Hematopoietic multipotent progenitor cell treated with erythropoietin and hydrocortisone succinate and interleukin-3 and kit ligand, for 15 days (in vitro differentiated cells): ENCODE measurements at places on chromosomes 3 and 15.

DNA sequence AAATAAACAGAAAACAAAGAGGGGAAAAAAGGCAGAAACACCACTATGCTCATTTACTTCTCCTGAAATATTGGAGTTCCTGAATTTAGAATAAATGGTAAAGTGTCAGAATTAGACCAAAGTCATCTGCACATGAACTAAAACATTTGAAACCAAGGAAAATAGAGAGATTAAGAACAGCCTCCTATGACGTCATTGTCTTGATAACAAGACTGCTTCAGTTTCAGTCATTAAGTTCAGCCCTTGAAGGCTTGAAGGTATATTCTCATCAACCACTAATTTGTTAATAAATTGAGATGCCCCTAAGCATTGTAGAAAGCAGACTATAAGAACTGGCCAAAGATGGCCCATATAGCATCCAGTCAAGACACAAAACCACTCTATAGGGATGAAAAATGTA is 2.5 kb downstream of the SUMF1 start:
- peak; percentile 56 for DNase-seq

GRCh38 chr3:32313723-32314473 is 75.4 kb downstream of the CMTM8 start:
- no peak for DNase-seq

- no peak for DNase-seq
Observed at GRCh38 chr3:69011096-69011730, 2.3 kb downstream of the EOGT start.

DNA sequence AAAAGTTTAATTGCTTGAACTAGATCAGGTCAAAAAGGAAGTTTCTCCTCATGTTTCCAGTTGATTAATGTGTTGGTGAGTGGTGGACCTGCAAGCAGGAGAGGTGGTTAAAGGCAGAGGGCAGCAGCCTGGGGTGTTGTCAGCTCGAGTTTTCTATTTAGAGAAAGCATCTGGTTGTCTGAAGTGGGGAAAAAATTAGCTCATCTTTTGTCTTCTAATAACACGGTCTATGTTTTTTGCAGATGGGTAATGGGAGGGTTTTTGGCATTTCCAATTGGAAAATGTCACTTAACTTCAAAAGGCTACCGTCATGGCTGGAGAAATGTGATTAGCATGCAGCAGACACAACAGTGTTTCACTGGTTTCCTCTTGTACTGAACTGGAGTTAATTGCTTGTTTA is 122.6 kb downstream of the ITPR1 start:
- no peak for DNase-seq

- no peak for DNase-seq
Observed at GRCh38 chr3:194069421-194070219, 66.3 kb upstream of the HES1 start.

- DNase-seq = no peak
Observed at GRCh38 chr3:132593241-132593946, 3.7 kb upstream of the ACKR4 start.

- DNase-seq = no peak
Observed at GRCh38 chr3:128078875-128079274, 26.6 kb downstream of the SEC61A1 start.

DNA sequence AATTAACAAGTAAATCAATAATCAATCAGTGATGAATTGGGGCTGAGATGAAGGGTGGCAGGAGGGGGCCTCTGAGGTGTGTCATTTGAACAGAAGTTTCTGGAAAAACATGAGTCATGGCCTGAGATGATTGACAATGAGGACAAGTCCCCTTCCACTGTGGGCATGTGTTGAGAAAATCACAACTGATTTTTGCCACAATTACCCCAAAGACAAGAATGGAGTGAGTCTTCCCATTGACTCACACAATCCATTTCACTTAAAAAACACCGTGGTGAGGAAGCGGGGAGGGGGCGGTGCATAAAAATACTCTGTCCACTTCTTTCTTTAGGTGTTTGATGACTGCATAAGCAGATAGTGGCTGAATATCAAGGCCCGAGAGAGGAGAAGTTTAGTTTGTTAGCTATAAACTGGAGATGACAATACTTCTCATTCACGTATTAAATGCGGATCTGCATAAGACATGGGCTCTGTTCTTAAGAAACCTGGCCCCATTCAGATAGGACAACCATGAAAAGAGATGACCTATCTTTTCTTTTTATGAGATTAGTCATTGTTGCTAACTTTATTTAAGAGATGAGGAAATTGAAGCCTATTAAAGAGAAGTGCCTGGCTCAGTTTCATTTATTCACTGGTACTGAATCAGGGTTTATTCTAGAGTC is 34.7 kb downstream of the SHC4 start:
- no peak for DNase-seq

- DNase-seq = no peak
Observed at GRCh38 chr3:13704174-13704573, 155.2 kb downstream of the FBLN2 start.

DNA sequence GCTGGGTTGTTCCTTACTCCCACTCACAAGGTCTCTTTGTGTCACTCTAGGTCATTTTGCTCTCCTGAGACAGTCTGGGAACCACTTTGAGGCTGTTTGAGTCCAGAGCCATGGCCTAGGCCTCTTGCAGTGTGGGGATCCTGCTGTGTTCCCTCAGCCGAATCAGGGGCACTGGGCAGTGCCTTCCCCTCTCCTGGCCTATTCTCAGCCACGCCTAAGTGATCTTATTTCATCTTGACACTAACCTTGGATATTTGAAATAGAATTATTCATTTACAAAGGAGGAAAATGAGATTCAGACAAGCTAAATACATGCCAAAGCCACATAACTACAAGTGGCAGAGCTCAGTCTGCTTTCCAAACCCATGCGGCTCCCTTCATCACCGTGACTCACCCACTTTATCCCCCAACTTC is 557.2 kb upstream of the TBL1XR1 start:
- no peak for DNase-seq

GRCh38 chr3:147046916-147047315 is 359.4 kb downstream of the ZIC4 start:
- DNase-seq = no peak

GRCh38 chr3:39241561-39241960 is 38.3 kb downstream of the CX3CR1 start:
- no peak for DNase-seq

GRCh38 chr15:64452988-64453688 is 7.2 kb upstream of the ZNF609 start:
- DNase-seq = no peak

- no peak for DNase-seq
Observed at GRCh38 chr3:76367281-76367680, 581.9 kb upstream of the ZNF717 start.

GRCh38 chr3:108407886-108408285 is 102.5 kb downstream of the MYH15 start:
- no peak for DNase-seq

- no peak for DNase-seq
Observed at GRCh38 chr3:174986685-174987084, 127.6 kb downstream of the NAALADL2 start.

DNA sequence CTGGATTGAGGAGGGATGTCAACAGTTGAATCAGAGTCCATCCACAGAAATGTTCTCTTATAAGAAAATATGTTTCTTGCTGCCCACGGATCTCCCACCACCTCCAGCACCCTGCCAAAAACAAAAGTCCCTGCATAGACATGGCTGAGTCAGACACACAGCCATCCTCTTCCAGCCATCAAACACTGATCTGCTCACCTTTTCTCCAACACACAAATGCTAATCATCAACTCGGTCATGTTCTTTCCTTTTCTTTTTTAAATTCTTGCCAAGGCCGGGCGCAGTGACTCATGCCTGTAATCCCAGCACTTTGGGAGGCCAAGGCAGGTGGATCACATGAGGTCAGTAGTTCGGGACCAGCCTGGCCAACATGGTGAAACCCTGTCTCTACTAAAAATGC is 110.7 kb upstream of the IL12A start:
- DNase-seq = no peak

- DNase-seq = no peak
Observed at GRCh38 chr3:159263750-159264553, 462.1 kb downstream of the MFSD1 start.

DNA sequence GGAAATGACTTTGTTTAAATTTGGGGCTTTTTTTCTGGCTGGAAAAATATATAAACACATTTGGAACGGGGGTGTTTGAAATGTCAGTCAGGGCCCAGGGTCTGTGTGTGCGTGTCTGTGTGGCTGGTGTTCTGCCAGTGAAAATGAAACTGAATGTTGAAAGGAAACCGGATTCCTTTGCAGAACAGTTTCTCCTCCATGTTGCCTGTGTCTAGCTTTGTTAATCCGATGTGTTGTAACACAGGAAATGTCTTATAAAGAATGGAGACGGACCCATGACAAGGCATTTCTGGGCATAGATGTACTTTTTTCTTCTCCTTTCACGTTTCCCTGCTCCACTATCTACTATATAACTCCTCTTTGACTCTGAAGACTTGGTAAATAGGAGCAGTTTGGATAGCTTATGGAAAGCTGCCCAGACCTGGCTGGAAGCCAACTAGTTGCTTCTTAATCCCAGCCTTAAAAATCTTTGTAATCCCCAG is 2.8 kb downstream of the SQOR start:
- peak; percentile 40 for DNase-seq

DNA sequence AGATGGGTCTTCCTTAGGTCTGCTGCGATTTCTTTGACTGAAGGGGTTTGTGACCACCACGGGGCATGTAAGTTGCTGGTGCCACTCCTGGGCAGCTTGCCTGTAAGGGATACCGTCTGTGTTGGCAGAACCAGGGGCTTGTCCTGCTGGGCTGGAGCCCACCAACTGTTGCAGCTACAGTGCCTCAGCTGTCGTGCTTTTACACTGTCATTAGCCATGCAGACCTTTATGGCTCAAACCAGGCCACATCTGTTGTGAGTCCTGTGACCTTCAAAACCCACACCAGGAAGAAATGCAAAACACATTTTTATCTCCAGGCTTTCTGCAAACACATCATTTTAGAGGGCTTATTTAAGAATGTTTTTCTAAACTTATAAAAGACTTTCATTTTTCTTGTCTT is 168.7 kb downstream of the PTPRG start:
- DNase-seq = no peak

- DNase-seq = no peak
Observed at GRCh38 chr15:78565951-78566774, 843 bp downstream of the CHRNA5 start.

DNA sequence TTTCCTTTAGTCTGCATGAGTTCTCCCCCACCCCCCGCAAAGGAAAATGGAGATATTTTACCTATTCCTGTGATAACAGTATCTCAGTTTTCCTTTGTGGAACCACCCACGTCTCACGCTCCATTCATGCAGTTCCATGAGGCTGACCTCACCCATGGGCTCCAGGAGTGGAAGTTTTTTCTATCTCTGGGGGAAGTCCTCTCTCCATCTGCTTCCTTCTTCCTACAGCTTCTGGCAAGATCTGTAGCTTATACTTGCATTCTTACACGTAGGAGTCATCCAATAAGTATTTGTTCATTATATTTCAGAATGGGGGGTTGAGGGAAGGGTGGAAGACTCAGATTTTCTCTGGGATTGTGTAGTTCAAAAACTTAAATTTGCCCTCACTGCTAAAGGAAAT is 5.8 kb upstream of the GLCE start:
- no peak for DNase-seq

DNA sequence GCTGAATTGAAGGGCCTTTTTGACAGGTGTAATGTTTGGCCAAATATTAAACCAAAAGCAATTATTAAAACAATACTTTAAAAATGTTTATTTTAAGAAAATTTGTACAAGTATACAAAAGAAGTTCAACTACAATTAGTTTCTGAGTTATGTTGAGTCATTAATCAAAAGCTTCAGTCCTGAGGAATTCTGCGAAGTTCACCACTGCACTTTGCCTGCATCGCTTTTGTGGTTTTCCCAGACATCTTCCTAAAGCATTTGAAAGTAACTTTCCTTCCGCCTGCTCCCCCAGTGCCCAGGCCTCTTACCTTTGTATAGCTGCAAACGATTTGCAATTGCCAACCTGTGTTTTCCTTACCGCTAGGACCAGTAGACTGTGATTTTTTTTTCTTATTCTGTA is 69.5 kb downstream of the KCNAB1 start:
- DNase-seq = no peak

GRCh38 chr3:131348911-131349310 is 32.7 kb upstream of the NUDT16 start:
- DNase-seq = no peak

- DNase-seq = no peak
Observed at GRCh38 chr3:32261545-32261944, 23.1 kb downstream of the CMTM8 start.

DNA sequence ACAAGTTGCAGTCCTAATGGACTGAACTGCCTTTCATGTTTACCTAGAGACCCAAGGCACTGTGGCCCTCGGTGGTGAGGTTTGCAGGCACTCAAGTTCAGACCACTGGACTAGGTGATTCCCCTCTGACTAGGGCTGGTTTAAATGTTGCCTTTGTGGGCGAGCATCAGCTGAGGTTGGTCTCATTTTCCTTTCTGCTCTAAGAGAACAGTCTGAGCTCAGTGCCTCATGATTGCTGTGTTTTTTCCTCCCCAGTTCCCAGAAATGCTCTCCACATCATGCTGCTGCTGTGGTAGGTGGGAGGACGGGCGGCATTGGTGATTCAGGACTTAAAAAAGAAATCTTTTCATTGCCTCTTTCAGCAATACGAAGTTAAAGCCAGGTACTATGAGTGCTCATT is 237.2 kb downstream of the MBNL1 start:
- no peak for DNase-seq

DNA sequence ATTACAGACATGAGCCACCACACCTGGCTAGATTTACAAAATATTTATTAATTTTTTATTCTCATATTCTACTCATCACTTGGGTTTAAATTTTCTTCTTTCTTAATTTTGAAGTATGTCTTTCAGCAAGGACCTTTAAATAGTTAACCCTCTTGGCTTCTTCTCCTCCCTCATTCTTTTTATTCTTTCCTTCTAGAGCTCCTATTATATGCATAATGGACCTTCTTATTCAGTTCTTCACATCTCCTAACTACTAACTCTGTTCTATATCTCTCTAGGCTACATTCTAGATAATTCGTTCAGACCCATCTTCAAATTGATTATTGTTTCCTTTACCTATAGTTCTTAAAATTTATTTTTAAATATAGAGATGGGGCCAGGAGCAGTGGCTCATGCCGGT is 43.2 kb upstream of the MTMR14 start:
- no peak for DNase-seq

GRCh38 chr3:173936316-173936715 is 538.8 kb downstream of the NLGN1 start:
- DNase-seq = no peak

DNA sequence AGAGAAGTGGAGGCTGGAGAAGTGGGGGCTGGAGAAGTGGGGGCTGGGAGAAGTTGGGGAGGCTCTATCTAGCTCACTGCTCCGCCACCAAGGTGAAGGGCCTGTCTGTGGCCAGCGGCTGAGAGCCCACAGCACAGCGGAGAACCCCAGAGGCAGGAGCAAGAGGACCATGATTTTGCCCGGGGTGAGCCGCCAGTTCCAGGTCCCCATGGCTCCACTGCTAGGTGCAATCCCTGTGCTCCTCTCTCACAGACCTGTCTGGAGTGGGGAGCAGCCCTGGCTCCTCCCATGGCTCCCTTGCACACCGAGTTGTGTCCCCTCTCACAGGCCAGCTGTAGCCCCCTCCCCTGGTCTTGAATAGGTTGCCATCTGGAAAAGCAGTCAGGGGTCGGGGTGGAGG is 4.7 kb upstream of the NRROS start:
- no peak for DNase-seq

GRCh38 chr3:32848215-32848614 is 30.4 kb downstream of the TRIM71 start:
- peak; percentile 68 for DNase-seq
